ENCODE measurements at places on chromosomes 7 and 10.
A peak's percentile ranks its signal among the peaks of the same experiment; 100 is the strongest.

GRCh38 chr10:71496927-71497762 lies 100.4 kb downstream of the CDH23 start:
- no peak for DNase-seq

DNA sequence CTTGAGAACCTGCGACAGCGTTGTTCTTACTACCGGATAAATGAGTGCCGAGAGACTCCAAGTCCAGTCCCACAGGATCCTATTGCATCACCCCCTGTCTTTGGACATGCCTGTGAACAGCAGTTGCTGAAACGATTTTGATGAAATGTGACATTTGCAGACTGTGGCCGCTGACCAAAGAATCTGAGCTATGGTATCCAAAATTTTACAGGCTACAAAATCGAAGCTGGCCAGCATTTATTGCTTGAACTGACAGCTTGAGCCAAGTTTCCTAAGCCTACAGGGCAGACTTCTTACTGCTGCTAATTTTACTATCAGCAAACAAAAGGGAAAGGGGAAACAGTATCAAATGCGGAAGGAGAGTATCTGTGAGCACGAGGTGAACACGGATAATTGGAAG lies 12.1 kb upstream of the NPVF start:
- DNase-seq: no peak

DNA sequence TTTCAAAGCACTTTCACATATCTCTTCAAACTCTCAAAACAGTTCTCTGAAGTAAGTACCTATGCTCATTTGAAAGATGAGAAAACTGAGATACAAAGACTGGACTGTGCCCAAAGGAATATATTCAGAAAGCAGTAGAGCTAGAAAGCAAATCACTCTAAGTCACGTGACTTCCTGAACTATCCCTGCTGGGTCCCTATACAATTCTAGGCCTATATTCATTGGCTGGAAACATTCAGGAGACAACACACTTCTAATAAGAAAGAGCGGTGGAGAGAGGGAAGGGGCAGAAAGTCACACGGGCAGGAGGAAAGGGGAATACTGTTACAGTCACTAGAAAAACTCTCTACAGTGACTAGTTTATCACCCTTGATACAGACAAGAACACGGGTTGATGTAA lies 140.0 kb downstream of the CHCHD3 start:
- no peak for DNase-seq

DNA sequence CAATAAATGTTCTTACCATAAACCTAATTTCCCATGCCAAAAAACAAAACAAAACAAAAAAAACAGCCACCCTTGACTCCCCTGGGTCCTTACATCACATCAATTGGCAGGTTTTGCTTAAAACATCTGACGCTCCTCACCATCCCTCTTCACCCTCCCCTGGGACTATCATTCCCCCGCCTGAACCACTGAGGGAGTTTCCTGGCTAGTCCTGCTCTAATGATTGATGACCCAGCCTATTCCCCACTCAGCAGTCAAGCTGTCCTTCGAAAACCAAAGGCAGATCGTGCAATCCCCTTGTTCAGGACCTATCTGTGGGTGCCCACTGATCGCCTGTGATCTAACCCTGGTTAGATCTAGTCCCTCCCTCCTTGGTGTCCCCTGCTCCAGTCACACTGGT lies 11.2 kb upstream of the FRMPD2 start:
- DNase-seq: no peak

GRCh38 chr10:84360637-84361365 lies 32.4 kb downstream of the CCSER2 start:
- no peak for DNase-seq

DNA sequence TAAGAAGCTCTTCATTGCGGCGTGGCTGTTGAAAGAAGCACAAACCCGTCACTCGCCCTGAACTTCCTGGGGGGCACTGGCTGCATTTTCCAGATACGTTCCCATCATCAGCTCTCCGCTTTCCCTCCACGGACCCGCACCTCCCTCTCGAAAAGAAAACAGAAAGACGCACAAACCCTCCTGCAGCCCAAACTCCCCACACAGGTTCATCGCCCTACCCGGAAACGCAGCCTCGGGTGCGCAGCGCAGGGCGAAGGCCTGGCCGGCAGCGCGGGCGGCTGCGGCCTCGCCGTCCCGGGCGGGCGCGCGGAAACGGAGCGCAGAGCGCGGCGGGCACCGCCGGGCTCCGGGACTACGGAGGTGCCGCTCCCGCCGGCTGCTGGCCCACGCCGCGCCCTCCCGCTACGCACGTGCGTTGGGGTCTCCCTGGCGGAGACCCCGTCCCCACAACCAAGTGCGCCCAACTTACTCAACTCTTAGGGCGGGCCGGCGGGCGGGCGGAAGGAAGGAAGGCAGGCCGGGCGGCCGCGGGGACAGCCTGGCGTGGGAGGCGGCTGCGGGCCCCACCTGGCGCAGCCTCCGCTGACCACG lies 822 bp downstream of the ZNF800 start:
- DNase-seq: peak; percentile 23

DNA sequence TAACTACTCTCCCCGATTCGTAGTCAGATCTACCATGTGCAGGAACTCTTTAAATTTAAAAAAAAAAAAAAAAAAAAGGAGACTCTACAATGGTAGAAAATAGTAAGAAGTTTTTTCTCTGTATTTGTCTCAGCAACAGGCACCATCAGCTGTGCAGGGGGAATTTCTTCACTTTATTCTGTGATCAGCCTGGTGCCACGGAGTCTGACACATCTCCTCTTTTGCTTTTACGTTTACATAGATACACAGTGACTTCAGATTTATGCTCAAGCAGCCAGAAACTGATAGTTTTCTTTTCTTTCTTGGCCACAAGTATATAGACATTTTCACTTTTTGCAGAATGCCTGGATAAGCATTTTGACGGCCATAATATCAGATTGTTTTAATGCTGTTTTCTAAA lies 190.6 kb upstream of the AKR1E2 start:
- DNase-seq: no peak

DNA sequence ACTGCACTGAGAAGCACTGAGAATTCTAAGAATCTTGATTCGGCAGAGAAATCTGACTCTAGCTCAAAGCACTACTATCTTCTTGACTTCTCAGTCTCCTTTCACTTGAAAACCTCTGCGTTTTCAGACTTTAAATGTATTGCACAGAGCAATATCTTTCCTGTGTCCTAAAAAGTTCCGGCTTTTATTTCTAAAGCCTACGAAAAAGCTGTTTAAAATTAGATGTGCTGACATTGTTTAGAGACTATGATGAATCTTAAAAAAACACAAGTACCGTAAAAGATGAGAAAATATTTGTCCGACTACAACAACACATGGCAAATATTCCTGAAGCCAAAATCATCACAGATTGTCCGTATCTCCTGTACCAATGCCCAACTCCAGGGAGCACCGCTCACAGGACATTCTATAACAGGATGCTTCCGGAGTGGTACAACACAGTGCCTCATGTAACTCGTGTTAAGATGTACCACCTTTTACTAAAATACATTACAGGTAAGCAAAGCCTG lies 136.9 kb downstream of the CUBN start:
- DNase-seq: no peak

GRCh38 chr10:70186571-70186970 lies 16.3 kb upstream of the SAR1A start:
- no peak for DNase-seq

GRCh38 chr10:74079936-74080590 lies 70.6 kb downstream of the AP3M1 start:
- DNase-seq: no peak

GRCh38 chr10:93435621-93436397 lies 46.3 kb downstream of the MYOF start:
- no peak for DNase-seq

GRCh38 chr7:49855281-49855980 lies 82.0 kb downstream of the VWC2 start:
- no peak for DNase-seq

DNA sequence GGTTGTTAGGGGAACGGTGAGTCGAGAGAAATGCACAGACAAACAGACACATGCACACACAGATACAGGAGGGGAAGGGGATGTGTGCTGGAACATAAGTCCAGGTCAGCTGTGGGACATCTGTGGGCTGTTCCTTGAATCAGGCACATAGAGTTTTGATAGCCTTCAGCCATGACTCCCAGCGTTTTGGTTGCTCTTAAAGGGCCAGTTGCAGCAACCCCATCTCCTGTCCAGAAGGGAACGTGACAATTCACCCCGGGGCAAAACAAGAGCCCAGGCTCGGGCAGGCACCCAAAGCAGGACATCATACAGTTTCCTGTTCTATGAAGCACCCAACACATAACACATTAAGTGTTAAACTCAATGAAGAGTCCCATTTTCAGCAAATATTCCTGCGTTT lies 9.6 kb downstream of the INSYN2A start:
- no peak for DNase-seq

DNA sequence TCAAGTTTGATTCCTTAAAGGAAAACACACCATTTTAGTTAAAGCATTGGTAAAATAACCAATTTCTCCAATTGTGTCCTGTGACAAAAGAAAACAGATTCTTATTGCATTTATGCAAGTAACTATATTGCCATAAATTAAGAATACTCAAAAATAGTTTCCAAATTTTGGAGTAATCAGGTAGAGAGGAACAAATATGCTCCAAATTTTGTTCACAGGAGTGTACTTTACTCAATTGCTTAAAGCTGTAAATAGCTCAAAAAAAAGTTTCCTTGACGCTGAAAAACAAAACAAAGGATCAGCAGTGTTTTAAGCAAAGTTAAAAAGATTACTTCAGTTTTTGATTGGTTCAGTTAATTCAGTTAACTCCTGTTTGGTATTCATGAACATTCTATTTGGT lies 52.2 kb upstream of the INHBA start:
- DNase-seq: no peak

DNA sequence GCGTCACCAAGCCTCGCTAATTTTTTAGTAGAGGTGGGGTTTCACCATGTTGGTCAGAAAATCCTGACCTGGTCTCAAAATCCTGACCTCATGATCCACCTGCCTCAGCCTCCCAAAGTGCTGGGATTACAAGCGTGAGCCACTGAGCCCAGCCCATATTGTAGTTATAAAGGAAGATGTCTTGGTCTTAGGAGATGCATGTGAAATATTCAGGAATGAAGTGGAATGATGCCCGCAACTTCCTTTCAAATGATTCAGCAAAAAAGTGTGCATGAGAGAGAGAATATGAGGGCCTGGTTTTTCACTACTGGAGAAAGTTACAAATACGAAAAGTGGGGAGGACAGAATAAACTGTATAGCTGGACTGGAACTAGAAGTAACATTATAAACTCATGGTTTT lies 15.9 kb downstream of the TMEM209 start:
- DNase-seq: no peak

GRCh38 chr10:50937230-50937907 lies 51.9 kb upstream of the A1CF start:
- DNase-seq: no peak

GRCh38 chr10:24444337-24444736 lies 235.4 kb downstream of the KIAA1217 start:
- DNase-seq: no peak

DNA sequence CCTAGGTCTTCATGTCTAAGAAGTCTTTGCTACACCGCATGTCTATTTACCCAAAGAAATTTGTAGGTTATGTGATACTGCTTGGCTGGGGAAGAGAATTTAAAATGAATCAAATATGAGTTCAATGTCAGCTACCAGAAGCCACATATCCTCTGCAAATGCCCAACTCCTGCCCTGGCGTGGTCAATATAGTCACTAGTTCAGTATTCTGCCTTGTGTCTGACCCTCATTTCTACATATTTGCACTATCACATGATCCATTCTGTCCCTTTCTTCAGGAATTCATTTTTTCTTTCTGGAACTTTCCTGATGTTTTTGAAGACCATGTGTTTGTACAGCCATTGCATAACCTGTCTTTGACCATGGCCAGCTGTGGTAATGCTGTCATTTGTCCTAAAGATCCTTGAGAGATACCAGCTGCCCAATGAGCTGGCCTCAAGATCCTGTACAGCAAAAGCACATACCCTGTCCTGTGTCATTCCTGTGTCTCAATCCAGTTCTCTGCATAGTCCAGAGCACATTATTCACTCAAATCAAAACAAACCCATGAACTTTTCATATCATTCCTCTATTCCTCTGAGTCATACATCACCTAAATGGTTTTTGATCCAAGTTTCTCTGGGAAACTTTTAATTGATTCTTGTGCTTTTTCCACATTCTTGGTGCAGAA lies 524.5 kb downstream of the PARD3 start:
- DNase-seq: no peak

GRCh38 chr10:127358337-127358736 lies 161.9 kb upstream of the INSYN2A start:
- DNase-seq: no peak

GRCh38 chr10:29131952-29132547 lies 156.8 kb upstream of the LYZL1 start:
- no peak for DNase-seq

GRCh38 chr7:1113548-1113885 lies 25.6 kb downstream of the GPER1 start:
- DNase-seq: no peak

DNA sequence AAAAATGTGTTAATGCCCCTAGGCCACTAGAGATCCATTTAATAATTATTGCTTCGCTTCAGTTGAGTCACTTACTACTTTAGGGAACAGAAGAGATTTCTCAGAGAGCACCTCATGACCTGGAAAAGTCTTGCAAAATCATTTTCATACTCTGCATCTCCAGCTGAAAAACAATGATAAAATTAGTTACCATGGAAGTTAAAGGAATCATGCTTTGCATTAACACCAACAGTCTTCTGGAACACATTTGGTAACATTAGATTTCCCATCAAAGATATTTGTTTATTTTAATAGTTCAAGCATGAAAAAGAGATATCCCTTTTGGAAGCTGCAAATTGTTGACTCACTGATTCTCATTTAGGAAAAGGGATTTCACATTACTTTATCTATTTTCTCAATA lies 1.8 kb upstream of the STEAP2 start:
- DNase-seq: no peak

DNA sequence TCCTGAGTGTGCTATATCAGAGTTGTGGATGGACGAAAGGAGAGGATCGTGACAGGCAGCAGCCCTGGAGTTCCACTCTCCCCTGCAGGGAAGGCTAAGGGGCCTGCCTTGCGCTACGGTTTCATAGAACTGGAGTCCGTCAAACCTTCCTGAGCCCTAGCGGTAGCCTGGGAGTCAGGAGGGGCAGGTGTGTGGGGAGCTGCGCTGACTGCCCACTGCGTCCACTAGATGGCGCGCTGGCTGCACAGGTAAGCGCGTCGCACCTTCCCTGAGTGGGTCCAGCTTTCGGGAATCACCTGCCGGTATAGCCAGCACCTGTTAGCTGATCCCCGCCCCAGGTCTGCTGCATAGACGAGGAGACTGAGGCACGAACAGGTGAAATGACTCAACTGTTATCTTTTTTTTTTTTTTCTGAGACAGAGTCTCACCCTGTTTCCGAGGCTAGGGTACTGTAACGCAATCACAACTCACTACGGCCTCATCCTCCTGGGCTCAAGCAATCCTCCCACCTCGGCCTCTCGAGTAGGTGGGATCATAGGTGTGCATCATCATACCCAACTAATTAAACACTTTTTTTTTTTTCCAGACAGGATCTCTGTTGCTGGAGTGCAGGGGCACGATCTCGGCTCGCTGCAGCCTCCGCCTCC lies 20.2 kb upstream of the BAIAP2L1 start:
- DNase-seq: peak; percentile 33

- DNase-seq: no peak
These were observed 33.0 kb upstream of the EMX2 start for GRCh38 chr10:117509573-117509972.

Data from activated T-helper 1 cell treated with anti-CD3 and anti-CD28 coated beads, Interleukin-2, amount 50 U/mL, for 16 hours (primary cell).